ENCODE measurements at places on chromosomes 7 and 10.

- DNase-seq: no peak
Measured at GRCh38 chr10:124701435-124701834, 42.7 kb downstream of the FAM53B start.

DNA sequence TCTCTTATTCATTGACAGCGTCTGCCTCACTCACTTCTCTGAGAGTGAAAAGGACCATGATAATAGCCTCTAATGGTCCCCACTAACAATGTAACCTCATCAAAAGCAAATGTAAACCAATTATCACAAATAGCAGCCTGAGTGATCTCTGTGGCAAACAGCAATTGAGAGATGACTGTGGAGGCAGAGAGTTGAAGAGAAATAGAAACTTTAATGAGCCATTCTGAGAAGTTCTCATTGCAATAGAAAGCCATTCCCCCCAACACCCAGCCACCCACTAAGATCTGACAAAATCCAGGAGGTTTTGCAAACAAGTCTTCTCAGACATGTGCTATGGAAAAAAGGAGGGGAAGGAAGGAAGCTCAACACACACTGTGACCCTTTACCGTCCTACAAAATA, 44.2 kb upstream of the RNF148 start:
- no peak for DNase-seq

DNA sequence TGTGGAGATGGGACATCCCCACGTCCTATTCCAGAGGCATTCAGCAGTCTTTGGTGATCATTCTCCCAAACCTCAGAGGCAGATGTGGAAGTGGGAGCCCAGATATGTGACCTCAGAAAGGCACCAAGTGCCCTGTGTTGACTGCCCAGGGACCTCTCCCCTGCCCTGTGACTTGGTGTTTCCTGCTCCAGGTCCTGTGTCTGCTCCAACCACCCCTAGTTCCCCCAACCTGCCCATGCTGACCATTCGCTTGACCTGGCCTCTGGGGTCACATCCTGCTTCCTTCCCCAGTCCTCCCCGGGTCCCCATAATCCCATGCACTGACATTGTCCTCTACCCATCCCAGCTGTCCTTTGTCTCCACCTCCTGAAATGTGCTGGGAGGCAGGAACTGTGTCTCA, 7.6 kb downstream of the CYP26A1 start:
- DNase-seq: no peak

DNA sequence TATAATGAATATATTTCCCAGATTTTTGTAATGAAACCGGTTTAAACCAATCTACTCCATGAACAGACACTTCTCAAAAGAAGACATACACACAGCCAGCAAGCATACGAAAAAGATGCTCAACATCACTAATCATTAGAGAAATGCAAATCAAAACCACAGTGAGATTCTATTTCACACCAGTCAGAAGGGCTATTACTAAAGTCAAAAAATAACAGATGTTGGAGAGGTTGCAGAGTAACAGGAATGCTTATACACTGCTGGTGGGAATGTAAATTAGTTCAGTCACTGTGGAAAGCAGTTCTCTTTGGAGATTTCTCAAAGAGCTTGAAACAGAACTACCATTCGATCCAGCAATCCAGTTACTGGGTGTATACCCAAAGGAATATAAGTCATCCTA, 240.7 kb downstream of the TSPAN12 start:
- DNase-seq: no peak

DNA sequence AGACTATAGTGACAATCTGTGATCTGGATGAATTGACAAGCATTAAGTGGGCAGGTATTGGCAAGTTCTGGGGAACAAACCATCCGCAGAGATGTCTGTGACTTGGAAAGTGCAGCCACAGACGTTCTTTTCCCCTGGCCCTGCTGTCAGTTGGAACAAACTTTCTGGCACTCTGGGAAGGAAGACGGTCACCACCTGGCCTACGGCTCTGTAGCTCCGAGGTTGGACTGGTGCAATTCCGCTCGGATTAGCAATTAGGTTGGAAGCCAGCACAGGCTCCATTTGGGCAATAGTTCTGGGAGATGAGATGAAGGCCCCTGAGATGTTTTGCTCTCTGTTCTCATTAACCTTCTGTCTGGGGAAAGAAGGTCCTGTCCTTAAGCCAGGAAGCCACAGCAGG, 437.5 kb downstream of the CALN1 start:
- no peak for DNase-seq

DNA sequence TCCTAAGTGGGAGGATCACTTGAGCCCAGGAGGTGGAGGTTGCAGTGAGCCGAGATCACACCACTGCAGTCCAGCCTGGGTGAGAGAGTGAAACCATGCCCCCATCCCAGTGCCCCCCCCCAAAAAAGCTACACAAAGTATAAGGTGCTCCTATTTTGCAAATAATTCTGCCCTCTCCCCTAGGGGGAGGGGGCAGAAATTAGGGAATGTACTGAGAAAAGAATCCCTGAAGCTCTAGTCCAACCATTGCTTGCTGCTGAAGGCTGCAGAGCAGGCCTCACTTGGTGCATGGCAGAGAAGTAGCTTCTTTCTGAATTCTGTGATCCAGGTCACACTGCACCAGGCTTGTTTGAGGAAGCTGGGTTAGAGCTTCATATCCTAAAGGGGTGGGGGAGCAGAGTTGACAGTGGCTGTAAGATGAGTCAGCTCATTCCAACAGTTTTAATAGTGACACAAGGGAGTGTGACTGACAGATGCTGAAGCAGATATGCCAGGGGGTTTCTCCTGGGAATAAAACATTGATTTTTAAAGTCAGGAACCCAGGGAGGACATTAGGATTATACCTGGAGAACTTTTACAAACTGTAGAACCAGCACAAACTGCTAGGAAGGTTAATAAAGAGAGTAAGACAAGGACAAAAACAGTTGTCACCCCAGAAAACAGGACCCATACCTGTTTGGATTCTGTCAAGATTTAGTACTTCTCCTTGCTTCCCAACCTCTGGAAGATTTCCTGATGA, 32.8 kb upstream of the STRIP2 start:
- DNase-seq: no peak

DNA sequence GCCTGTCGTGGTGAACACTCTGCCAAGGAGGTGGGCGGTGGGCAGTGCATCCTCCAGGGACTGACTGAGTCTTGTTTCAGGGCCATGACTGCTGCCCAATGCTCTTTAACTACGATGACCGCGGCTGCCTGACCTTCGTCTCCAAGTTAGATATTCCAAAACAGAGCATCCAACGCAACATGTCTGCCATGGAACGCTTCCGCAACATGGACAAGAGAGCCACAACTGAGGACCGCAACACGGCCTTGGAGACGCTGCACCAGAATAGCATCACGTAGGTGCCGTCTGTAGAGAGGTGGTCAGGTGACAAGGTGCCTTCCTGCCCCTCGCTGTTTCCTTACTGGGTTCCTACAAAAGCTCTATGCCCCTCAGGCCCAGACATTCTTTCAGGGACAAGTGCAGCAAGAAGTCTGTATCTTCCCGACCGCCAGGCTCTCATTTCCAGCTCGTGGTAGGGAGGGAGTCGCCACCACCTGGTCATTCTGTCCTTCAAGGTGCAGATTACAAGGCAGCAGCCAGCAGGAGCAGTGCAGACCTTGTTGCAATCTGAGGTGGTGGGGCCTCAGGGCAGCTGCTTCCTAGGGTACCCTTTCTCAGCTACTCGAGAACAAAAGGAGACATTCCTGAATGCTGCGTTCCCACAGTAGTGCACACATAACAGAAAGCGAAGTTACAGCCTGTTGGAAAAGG, 14.9 kb upstream of the ARPC1B start:
- DNase-seq: no peak

GRCh38 chr7:155962968-155963300, 150.7 kb upstream of the SHH start:
- DNase-seq: no peak

All from T-helper 9 cell (primary cell).